ENCODE measurements at places on chromosomes 11 and 22.

DNA sequence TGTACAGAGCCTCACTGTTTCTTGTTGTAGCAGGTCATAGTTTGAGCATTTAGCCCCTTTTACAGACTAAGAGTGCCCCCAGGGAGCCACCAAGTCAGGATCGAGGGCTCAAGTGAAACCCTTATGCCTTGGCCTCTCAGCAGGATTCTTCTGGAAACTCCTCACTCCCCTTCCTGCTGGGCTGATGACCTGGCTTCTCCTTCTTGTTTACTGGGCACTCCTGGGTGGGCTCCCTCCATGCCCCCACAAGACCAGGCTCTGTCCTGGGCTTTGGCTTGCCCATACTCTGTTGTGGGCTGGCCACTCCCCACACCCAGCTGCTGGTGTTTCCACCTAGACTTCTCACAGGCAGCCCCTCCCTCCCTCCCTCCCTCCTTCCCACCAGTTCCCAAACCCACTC is 69.6 kb downstream of the MED15 start:
- no peak for DNase-seq

- no peak for DNase-seq
Measured at GRCh38 chr11:47512701-47513100, 40.2 kb downstream of the CELF1 start.

GRCh38 chr11:32892355-32893092 is at the start of gene QSER1:
QSER1 (plus strand) TSS chr11:32892811; CDS start chr11:32893126, 315 bp downstream.
- peak; percentile 71 for DNase-seq

DNA sequence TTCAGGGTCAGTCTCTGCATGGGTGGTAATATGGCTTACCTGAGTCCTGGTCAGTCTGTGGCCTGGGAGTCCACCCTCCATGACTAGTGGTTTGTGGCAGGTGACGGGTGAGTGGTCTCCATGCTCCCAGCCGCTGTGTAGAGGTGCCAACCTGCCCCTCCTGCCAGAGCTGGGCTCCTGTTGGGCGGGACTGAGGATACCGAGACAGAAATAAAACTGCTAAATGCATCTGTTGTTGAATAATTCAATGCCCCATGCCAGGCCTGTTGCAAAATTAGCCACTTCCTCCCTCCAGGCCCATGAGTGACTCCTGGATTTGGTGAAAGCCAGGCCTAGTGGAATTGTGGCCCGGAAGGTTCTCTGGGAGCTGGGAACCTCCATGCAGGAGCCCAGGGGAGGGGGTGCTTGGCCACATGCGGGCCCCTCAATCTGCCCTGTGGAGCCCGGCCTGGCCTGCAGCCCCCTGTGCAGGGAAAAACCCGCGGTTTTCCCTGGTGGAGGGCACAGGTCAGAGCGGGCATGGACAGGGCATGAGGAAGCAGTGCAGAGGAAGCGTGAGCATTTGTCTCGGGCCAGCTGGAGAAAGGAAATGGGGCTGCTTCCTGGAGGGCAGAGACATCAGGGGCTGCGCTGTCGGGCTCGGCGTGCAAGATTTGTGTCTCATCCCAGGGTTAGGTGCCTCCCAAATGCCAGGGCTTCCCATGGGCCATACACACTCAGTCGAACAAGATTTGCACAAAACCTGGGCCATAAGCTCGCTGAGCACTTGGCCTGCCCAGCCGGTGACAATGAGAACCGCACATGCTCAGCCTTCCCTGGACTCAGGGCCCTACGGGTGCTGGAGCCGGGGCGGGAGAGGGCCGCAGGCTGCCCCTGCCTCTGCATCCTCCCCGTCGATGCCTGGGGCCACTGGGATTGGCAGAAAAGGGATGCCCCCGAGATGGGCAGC is 66.9 kb downstream of the KCNQ1 start:
- DNase-seq = peak; percentile 2

DNA sequence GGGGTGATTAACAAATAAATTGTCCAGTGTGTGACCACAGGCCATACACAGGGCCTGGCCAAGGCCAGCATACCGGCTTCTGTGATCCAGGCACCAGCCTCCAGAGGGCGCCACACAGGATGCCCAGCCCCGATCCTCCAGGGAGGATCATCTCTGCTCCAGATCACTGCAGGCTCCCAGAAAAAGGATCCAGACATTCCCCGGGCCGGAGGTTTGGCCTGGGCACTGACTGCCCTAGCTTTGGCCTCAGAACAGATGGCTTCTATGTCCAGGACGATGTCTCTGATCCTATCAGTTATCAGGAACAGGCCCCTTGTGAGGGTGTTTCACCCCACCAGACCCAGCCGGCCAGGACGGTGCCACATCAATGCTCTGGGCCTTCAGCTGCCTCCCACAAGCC is 74.5 kb upstream of the LMO1 start:
- peak; percentile 91 for DNase-seq

GRCh38 chr11:94526645-94527438 is 14.6 kb downstream of the C11orf97 start:
- DNase-seq = no peak

- peak; percentile 90 for DNase-seq
Measured at GRCh38 chr22:39135092-39135896, 17.2 kb downstream of the CBX7 start.

- DNase-seq = no peak
Measured at GRCh38 chr11:110182886-110183285, 89.7 kb downstream of the ZC3H12C start.

DNA sequence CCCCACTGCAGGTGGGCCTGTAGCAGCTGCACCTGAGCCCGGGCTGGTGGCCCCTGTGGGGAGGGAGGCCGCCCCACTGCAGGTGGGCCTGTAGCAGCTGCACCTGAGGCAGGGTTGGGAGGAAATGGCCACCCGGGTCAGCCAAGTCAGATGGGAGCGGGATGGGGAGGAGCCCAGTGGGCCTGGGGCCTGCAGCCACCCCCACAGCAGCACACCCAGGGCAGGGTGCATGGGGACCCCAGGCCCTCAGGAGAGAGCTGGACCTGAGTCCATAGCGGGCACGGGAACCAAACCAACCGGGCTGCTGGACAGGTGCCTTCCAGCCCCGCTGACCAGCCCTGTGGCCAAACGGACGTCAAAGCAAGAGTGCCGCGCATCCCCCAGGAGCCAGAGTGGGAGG is 61.7 kb downstream of the BRD1 start:
- DNase-seq = no peak

DNA sequence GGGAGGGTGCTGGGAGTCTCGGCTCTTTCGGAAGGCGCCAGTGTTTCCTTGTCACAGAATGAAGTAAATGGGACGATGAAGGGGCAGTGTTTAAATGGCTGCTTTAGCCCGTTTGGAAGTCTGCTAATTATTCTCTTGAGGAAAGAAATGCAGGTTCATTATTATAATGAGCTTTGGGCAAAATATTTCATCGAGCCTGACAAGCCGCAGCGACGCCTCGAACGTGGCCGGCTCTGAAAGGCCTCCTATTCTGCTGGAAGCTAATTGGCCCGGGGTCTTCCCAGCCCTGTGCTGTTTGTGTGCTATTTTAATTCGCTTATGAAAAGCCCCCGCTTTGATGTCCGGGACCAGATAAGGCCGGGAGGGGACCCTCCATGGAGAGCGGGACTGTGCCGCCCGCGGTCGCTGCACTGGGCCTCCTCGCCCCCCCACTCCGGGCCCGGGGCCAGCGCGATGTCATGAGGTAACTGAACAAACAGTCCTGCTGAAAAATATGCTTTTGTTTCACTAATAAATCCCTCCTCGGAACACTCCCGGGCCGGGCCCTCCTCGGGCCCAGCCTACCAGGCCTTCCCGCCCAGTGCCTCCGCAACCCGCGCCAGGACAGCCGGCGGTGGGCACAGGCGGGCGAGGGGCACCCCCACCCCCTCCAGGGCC is 78.4 kb downstream of the CDKN1C start:
- no peak for DNase-seq

- no peak for DNase-seq
Measured at GRCh38 chr11:70603756-70604211, 205.5 kb downstream of the CTTN start.

DNA sequence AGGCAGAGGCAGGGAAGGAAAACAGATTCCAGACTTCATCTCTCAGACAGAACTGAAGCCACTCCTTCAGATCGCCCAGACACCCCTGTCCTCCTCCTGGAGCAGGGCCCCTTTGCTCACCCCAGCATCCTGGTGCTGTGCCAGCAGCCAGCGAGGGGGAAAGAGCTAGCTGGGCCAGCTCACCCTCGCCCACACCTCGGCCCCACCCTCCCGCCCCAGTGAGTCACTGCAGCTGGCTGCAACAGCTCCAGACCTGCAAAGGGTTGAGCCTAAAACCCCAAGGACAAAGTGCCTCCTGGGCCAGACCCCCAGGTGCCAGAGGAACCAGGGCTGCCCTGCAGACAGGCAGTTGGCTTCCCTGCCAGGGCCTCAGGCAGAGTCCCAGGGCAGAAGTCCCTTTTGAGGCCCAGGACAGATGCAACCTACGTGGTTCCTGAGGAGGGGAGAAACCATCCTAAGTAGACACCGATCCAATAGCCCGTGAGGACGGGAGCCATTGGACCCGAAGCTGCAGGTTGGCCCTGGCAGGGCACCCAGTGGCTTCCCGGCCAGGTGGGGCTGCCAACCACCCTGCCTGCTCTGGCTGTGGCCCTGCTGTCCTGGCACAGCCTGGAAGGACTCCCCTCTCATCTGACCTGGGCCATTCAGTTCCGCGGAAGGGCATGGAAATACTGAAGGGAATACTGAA is 7.2 kb downstream of the AHNAK start:
- DNase-seq = no peak

- no peak for DNase-seq
Measured at GRCh38 chr11:125173027-125173426, 8.5 kb downstream of the PKNOX2 start.

GRCh38 chr22:36258701-36259614 is 6.0 kb downstream of the APOL1 start:
- DNase-seq = no peak

DNA sequence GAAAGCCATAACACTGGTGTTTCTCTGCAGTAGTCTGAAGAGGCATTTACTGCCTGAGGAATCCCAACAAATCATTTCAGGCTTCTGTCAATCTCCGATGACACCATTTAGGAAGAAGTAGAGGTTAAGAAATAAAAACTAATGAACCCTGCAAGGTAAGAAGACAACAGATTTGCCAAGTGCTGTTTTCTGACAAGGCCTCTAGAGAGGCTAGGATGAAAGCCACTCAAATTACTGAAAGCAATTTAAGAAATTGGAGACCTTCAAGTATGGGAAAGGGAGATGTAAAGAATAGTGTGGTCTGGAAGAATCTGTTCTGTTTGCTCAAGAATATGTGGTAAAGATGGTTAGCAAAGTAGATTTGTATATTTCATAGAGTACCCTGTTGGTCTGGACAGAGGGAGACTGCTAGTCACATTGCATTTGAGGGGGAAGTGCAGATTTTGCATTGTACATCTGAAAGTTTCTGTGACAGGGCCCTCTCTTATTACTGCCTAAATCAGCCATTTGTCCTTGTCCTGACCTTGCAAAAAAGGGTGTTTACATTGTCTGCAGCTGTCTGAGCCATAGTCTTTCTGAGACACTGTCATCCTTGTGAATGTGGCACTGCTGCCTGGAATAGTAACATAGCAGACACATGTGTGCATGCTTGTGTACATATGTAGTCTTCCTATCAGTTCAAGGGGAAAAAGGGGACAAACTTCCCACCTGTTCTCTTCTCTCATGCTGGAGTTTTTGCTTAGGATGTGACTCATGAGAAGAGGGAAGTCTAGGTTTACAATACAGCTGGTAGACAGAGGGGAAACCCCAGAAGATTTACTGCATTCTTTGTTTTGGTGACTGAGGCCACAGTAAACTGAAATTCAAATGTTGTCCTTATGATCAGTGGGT is 640.2 kb upstream of the KIRREL3 start:
- no peak for DNase-seq

DNA sequence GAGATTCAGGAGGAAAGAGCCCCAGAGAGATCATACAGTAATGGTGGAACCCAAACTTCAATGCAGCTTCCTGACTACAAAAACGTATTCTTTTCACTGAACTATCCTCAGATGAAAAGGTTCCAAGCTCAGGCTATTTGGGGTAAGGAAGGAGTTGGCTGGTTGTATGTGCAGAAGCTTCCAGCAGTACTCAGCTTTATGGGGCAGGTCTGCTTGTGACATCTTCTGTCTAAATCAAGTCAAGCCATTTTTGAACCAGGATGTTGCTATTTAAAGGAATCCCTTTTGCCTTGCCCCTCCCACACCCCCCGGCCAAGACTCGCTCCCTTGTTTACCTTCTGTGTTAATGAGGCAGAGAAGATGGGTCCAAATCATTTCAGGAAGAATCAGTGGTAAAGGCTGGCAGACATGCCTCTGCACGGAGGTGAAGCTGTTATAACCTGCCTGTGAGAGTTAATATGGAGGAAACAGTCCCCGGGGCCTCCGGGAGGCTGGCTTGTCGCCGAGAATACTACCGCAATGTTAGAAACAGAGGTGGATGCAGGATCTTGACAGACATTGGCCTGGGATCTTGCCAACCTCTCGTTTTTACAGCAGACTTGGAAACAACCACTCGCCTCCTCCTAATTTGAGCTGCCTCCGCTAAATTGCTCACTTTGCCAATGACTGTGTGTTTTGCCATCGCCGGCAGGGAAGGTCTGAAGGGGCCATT is 45.4 kb downstream of the TIMP3 start:
- DNase-seq = no peak

- no peak for DNase-seq
Measured at GRCh38 chr11:113110046-113110445, 148.8 kb downstream of the NCAM1 start.

DNA sequence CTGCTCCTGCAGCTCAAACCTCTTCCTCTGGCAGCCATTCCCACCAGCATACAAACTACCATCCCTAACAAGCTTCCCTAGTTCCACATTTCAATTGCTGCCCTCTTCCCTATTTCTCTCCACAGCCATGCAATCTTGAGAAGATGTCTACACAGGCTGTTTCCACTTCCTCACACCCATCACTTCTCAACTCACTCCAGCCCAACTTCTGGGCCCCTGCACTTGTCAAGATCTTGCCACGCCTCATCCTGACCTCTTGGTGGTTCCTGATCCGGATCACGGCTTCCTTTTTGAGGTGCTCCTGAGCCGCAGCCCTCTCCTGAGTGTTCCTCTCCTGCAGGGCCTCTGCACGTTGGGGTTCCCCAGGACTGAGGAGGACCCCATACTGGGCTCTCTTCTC is 22.6 kb downstream of the RPL27A start:
- DNase-seq = no peak

DNA sequence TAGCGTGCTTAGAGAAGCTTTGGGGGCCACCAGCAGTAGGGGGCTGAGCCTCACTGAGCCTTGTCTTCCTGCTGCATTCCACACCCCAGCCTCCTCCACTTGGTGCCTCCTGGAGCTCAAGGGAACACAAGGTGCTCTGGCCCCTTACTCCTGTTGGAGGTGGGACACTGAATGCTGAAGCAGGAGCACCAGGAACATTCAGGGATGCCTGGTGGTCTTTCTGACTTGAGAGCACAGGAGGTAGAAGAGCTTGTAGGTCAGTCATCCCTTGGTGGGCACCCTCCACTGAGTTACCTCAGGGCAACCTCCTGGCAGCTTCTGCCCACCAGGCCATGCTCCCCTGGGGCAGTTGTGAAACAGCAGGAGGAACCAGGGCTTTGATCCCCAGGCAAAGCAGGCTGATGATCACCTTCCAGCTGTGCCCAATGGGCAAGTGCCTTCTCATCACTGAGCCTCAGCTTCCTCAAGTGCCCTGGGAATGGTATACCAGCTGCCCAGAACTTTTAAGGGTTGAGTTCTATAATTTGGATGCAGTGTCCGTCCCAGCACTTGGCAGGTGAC is 50.1 kb downstream of the CABIN1 start:
- no peak for DNase-seq

All from HuH-7 (cell line).